ENCODE measurements at places on chromosomes 12 and 14.
A peak's percentile ranks its signal among the peaks of the same experiment; 100 is the strongest.

DNA sequence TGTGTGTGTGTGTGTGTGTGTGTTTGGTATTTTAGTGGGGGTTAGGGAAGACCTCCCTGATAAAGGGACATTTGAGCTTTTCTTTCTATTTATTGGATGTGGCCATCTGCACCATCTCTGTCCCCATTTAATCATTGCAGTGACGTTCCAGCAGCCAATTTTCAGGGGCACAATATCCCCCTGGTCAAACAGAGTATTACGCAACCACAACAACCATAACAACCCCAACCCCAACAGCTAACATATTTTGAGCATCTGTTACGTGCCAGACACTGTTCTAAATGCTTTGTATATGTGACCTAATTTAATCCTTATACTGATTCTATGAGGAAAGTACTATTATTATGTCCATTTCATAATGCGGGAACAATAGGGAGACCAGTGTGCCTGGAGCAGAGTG is 87.4 kb downstream of the TTC8 start:
- no peak for DNase-seq

GRCh38 chr14:76710056-76711010 is 50.9 kb upstream of the VASH1 start:
- peak; percentile 42 for DNase-seq

GRCh38 chr14:89137526-89138163 is 279.4 kb downstream of the FOXN3 start:
- peak; percentile 97 for DNase-seq

- no peak for DNase-seq
These were observed 79.4 kb upstream of the BCL11B start for GRCh38 chr14:99351166-99352007.

DNA sequence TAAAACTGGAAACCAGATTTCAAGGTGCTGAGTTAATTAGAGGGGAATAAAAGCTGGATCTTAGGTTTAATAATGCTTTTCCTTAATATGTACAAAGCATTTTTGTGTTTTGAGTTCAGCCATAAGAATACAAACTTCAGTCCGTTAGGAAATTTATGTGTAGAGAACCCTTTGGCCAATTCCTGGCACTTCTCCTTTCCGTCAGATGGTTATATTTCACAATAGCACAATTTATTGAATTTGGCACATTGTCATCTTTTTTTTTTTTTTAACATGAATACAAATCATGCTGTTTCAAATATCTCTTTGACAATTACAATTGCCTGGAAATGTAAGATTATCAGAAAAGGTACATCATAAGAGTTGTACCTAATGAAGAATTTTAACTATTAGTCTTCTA is 56.2 kb upstream of the DDHD1 start:
- no peak for DNase-seq

DNA sequence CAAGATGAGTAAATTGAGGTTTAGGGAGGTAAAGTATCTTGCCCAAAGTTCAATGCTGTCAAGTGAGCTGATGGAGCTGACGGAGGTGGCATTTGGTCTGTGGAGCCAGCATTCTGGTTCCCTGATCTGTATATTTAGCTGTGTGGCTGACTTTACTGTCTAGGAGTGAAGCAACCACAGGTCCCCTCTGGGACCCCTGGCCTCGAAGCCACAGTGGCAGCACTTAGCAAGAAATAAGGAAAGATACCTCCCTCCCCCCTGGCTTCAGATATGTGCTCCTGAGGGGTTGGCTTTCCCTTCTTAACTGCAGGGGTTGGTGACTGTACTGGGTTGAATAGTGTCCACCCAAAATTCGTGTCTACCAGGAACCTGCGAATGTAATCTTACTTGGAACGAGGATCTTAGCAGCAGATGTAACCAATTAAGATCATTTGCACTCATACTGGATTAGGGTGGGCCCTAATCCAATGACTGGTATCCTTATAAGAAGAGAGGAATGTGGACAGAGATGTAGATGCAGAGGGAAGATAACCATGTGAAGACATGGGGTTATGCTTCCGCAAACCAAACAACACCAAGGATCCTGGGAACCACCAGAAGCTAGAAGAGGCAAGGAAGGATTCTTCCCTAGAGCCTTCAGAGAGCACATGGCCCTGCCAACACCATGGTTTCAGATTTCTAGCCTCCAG is 2.0 kb upstream of the ACVR1B start:
- DNase-seq: no peak

GRCh38 chr12:57627501-57628279 is 5.3 kb downstream of the B4GALNT1 start:
- DNase-seq: no peak

- DNase-seq: no peak
These were observed 7.2 kb downstream of the KLHL33 start for GRCh38 chr14:20428802-20429201.

- DNase-seq: no peak
These were observed 356.2 kb downstream of the TMEM121 start for GRCh38 chr14:105882626-105883025.
